ENCODE measurements at places on chromosomes 4 and X.

DNA sequence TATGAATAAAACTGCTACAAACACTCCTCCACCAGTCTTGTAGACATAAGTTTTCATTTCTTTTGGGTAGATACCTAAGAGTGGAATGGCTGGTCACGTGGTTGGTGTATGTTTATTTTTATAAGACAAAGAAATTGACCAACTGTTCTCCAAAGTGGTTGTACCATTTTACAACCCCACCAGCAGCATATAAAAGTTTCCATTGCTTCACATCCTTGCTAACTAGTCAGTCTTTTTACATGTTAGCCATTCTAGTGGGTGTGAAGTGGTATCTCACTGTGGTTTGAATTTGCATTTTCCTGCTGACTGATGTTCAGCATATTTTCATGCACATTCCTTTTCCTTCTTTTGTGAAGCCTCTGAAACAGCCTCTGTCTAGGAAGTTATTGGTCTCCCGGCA lies 76.2 kb upstream of the ADGRG2 start:
- DNase-seq = no peak

DNA sequence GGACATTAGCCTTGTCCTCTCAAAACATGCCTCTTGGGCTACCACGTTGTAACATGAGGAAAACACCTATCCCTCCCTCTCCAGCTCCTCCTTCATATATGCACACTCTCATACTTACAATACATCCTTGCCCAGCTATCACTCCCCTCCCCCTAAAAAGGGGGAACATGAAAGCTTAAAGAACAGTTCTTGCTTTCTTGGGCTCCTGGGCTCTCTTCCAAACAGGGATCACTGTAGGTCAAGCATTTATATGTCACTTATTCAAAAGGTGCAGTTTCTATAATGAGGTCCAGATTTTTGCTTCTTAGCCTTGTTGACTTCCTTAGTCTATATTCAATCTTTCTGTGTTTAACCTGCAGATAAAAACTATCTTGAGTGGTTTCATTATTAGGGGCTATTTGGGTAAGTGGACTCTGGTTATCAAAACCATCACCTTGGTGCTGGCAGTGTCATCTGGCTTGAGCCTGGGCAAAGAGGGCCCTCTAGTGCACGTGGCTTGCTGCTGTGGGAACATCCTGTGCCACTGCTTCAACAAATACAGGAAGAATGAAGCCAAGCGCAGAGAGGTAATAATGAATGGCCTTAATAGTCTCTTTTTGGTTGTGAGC lies 119.4 kb downstream of the AKAP4 start:
- no peak for DNase-seq

GRCh38 chrX:13257223-13258051 lies 62.4 kb downstream of the ATXN3L start:
- no peak for DNase-seq

GRCh38 chr4:7785017-7785416 lies 154.6 kb downstream of the AFAP1 start:
- peak; percentile 23 for DNase-seq

- DNase-seq = no peak
Measured at GRCh38 chr4:26342328-26343037, 21.7 kb downstream of the RBPJ start.

- no peak for DNase-seq
Measured at GRCh38 chr4:42350611-42351182, 46.6 kb upstream of the SHISA3 start.

GRCh38 chr4:25795566-25796454 lies 67.0 kb downstream of the SEL1L3 start:
- no peak for DNase-seq
